Activated CD4-positive, alpha-beta T cell treated with anti-CD3 and anti-CD28 coated beads, Interleukin-2, Interleukin-6, amounts not matched to agents 100 ng/mL and 50 ng/mL, durations not matched to agents 16 hours and 8 hours (primary cell): ENCODE measurements at places on chromosomes 5 and 9.

GRCh38 chr9:135951889-135952663, 9.1 kb downstream of the UBAC1 start:
- DNase-seq = no peak

DNA sequence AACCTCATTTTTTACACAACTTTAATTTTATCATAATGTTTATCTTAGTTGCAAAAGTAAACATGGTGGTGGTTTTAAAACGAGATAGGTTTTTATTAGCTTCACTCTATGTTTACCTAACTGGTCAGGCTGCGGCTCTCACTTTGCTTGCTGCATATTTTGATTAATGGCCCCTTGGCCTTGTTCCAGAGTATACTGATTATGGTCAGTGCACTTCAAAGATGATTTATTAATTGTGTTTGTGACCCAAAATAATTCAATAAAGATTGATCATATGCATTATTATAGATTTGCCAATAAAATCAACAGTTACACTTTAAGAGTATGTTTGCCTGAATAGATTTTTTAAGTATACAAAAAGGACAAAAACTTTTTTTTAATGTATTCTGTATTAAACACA, 188.0 kb downstream of the XRCC4 start:
- no peak for DNase-seq

GRCh38 chr5:33465120-33465519, 24.4 kb downstream of the TARS1 start:
- DNase-seq = no peak

GRCh38 chr9:129712634-129713401, 40.0 kb downstream of the PTGES start:
- no peak for DNase-seq

DNA sequence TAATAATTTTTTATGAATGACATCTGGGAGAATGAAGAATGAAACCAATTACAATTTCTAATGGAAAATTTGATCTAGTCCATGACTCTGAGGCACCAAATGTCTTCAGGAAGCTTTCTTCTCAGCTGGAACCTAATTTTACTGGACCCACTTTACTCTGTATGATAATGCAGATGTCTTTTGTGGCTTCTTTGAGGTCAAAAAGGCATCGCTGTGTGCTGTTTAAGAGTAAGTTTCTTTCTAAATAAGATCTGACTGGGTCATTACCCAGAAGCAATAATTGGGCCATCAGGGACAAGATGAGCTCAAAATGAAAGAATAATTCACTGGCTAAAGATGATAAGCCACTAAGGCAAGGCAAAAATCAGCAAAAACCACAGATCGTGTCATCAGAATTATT, 633.4 kb downstream of the PSAT1 start:
- no peak for DNase-seq

GRCh38 chr9:127166651-127167524, 44.5 kb upstream of the ANGPTL2 start:
- no peak for DNase-seq

DNA sequence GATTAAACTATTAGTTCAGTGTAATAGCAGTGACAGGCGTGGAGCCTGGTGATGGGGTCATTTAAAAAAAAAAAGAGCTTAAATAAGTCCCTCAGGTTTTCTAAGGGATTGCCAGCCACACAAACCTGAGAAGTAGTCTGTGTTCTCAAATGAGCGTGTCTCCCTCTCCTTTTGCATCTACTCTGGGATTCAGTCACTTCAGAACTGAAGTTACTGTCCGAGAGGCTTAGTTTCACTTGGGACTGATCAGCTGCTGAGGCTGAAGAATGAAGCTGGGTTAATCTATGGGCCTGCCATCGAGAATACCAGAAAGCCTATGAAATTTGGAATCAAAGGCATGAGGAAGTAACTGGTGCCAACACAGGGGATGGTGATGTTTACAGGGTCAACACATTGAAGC, 310.1 kb downstream of the ADAMTS6 start:
- DNase-seq = no peak

- DNase-seq = no peak
These were observed 13.3 kb upstream of the NKD2 start for GRCh38 chr5:995318-995717.

DNA sequence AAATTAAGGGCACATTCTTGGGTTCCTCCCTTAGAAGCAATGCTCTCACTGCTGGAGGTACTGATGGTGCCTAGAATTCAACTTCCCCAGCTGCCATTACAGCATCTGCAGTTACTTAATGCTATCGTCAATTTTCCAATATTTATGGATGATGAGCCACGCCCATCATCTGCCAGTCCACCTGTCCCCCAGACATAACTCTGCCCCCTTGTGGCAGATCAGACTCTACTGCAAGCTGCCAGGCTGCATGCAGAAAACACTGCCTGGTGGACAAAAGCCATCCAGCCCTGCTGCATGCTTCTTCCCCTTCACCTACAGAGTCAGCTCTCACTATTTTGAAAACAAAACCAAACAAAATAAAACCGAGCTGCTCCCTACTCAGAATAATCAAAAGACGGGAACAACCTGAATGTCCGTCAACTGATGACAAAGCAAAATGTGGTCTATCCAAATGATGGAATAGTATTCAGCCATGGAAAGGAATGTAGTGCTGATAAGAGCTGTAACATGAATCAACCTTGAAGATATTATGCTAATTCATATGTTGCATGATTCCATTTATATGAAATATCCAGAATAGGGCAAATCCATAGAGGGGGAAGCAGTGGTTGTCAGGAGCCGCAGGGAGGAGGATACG, 66.4 kb downstream of the RETREG1 start:
- peak; percentile 69 for DNase-seq

DNA sequence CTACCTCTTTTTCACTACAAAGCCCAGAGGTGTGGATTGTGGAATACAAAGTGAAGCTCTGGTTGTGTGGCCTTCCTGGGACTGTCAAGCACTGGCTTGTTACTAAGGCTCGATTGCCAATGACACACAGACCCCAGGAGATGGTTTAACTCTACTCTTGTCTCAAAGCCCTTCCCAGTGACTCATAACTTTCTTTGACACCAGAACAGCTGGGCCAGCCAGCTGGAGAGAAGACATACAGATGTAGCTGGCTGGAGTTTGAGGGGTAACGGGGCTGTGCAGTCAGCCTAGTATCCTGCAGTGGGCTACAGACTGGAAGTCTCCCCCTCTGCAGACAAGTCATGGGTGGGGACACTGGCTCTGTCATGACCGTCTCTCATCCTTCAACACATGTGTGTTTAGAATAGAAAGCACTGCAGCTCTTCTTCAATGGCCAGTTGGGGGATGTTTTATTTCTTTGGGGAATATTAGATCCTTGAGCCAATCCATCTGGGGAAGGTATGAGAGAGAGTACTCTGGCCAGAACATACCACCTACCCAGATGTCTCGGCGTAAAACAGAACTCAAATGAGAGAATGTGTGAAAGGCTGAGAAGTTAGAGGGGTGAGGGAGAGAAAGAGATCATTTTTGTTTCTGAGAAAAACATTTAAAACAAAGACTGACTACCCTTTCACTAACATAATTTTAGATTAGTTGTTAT, 53.3 kb downstream of the SEMA6A start:
- DNase-seq = no peak

GRCh38 chr5:32421075-32421474, 23.5 kb downstream of the ZFR start:
- DNase-seq = no peak

DNA sequence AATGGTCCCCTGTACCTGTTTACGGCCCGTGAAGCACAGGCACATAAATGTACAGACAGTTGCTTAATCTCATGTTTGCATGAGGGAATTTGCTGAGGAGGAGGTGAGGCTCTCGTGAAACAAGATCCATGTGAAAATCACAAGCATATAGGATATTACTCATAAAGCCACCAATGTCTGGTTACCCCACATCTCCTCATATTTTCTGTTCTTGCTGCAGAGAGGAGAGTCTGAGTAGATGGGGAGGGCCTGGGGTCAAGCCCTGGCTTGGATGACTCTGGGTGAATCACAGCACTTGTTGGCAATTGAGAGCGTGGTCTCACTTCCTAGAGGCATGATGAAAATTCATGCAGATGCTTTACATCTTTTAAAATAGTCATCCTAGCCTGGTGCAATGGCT, 975 bp downstream of the AGXT2 start:
- DNase-seq = no peak

GRCh38 chr9:70539001-70539400, 124.5 kb upstream of the KLF9 start:
- DNase-seq = no peak

GRCh38 chr5:36177715-36178523, 26.0 kb downstream of the SKP2 start:
- no peak for DNase-seq

DNA sequence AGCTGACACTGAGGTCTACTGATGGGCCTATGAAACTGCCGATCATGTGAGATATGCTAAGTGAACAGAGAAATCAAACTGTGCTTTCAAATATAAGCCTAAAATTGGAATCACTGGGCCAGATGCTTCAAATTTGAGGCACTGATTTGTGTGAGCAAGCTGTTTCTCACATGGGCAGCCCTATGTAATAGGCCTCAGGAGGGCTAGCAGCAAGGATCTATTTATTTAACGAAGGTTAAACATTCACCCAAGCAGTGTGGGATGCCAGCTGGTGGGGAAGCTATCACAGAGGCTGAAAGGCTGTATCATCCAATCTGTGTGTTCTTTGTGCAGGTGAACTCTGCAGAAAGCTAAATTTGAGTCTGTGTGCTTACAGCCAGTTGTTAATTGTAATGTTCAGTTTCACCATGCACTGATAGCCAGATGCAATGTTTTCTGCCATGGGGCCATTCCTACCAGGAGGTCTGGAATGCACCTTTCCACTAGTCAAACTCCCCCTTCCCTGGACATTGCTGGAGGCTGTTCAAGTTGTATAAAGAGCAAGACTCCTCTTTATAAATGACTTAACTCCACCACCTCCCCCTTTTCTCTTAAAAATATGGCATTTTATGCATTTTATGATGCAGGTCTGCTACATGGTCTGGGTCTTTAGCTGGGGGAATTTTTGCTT, 228.9 kb downstream of the SH3GL2 start:
- DNase-seq = no peak

GRCh38 chr9:97271292-97271691, 36.2 kb upstream of the CCDC180 start:
- no peak for DNase-seq

- DNase-seq = no peak
These were observed 28.8 kb downstream of the ALG2 start for GRCh38 chr9:99192786-99193465.

DNA sequence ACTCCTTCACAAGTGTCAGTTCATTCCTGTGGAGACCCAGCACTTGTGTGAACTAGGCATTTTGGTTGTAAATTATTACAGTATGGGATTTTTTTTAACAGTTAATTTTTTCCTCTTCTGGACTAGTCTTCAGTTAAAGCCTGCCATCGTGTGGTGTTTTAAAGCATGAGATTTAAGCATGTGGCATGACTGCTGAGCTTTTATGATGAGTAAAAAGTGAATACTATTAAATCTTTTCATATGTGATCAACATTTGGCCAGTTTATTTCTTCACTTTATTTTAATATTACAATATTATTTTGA, 25.0 kb downstream of the LMNB1 start:
- DNase-seq = peak; percentile 27

GRCh38 chr5:138686668-138687067, 66.6 kb upstream of the CTNNA1 start:
- no peak for DNase-seq

DNA sequence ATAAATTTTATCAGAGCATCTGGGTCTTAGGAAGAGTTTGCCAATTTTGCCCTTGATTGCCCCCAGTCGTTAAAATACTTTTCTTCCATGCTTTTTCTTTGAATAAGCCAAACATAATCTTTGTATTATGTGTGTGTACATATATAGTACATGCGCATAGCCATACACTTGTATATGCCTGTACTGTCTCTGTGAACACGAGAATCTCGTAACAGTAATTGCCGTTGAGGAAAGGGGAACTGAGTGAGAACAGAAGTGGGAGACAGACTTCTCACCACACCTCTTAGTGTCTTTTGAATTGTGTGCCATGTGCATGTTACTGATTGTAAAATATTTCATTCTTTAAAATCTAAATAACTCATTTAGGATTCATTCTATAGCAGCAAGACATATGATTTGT, 79.6 kb upstream of the GRHPR start:
- no peak for DNase-seq

- peak; percentile 90 for DNase-seq
These were observed 244.4 kb downstream of the MAST4 start for GRCh38 chr5:66840511-66841013.

DNA sequence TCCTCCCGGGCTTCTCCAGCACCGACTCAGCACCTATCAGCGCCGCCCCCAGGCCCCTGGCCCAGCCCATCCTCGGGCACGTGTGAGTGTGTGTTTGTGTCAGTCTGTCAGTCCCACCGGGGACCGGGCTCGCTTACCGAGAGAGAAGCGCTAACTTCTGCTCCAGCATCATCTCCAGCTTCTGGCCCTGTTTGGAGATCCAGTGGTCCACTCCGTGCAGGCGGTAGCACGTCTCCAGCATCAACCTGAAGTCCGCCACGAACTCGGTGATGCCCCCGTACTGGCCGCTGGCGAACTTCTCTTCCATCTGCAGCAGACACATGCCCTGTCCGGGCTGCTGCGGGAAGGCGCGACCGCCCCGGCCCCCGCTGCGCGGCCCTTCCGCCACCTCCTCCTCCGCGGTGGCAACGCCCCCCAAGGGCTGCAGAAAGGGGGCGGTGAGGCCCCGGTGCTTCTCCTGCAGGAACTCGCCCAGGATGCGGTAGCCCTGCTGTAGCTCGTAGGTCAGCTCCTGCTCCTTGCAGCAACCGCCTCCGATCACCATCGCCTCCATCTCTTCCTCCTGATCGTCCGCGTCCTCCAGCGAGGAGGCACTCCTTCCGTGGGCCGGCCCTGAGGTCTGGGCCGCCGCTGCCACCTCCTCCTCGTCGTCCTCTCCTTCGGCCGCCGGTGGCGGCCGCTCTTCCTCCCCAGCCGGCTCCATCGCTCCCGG, 8.2 kb downstream of the RANBP6 start:
- peak; percentile 96 for DNase-seq

DNA sequence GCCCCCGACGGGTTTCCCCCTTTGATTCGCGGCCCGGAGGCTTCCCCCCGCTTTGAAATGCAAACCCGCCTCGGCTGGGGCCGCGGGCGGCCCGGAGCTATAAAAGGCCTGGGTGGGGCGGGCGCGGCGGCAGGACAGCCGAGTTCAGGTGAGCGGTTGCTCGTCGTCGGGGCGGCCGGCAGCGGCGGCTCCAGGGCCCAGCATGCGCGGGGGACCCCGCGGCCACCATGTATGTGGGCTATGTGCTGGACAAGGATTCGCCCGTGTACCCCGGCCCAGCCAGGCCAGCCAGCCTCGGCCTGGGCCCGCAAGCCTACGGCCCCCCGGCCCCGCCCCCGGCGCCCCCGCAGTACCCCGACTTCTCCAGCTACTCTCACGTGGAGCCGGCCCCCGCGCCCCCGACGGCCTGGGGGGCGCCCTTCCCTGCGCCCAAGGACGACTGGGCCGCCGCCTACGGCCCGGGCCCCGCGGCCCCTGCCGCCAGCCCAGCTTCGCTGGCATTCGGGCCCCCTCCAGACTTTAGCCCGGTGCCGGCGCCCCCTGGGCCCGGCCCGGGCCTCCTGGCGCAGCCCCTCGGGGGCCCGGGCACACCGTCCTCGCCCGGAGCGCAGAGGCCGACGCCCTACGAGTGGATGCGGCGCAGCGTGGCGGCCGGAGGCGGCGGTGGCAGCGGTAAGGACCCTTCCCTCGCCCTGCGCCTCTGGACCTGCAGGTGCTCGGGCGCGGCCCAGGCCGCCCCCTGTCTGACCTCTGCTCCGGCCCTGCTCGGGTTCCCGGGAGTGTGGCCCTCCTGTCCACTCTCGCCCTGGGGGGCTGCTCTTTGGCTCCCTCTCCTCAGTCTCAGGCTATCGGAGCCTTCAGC, at the start of gene CDX1:
Gene CDX1 (plus strand): TSS at position 129 of the 862 bp plus-strand sequence. CDS start 99 bp downstream, at position 228.
- no peak for DNase-seq

GRCh38 chr5:62395210-62395950, 8.3 kb downstream of the DIMT1 start:
- no peak for DNase-seq
